ENCODE measurements at places on chromosomes 4 and X.

GRCh38 chrX:123993326-123993725 lies 31.8 kb downstream of the STAG2 start:
- no peak for DNase-seq

- DNase-seq, result no peak
These were observed 991.3 kb upstream of the DIAPH2 start for GRCh38 chrX:95693365-95693764.

DNA sequence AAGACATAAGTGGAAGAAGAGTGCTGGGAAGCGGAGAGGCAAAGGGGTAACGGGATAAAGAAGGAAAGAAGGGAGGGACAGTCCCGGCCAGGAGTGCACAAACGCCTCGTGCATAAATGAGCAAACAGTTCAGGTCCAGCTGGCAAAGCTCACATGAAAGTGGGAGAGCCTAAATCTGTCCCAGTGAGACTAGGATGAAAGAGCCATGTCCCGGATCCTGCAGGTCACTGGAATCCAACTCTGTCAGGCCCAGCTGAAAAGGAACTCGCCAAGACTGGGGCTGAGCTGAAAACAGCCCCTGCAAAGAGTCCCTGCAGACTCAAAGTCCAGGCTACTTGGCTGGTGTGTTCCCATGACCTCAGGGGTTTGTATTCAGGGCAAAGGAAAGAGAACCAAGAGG lies 38.0 kb upstream of the CRMP1 start:
- no peak for DNase-seq

GRCh38 chr4:52106191-52106590 lies 55.1 kb downstream of the SPATA18 start:
- DNase-seq, result no peak

- DNase-seq, result no peak
These were observed 36.0 kb downstream of the MED28 start for GRCh38 chr4:17650406-17650805.

- no peak for DNase-seq
These were observed 2412.8 kb downstream of the ARAP2 start for GRCh38 chr4:33831442-33832066.

DNA sequence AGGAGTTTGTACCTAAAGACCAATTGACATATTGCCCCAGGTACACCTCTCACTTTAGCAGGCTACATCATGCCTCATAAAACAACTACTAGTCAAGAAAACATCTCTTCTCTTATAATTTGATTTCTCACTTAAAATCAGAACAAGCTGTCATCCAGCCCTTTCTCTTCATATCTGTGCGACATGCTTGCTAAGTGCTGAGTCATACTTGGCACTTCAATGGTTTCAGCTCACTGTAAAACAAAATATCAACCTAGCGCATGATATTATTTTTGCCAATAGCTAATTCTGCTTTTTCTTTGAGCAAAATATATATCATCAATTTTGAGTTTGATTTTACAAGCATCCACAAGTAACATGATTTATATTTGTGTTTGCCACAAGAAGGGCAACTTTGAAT lies 27.9 kb upstream of the FUNDC1 start:
- no peak for DNase-seq

DNA sequence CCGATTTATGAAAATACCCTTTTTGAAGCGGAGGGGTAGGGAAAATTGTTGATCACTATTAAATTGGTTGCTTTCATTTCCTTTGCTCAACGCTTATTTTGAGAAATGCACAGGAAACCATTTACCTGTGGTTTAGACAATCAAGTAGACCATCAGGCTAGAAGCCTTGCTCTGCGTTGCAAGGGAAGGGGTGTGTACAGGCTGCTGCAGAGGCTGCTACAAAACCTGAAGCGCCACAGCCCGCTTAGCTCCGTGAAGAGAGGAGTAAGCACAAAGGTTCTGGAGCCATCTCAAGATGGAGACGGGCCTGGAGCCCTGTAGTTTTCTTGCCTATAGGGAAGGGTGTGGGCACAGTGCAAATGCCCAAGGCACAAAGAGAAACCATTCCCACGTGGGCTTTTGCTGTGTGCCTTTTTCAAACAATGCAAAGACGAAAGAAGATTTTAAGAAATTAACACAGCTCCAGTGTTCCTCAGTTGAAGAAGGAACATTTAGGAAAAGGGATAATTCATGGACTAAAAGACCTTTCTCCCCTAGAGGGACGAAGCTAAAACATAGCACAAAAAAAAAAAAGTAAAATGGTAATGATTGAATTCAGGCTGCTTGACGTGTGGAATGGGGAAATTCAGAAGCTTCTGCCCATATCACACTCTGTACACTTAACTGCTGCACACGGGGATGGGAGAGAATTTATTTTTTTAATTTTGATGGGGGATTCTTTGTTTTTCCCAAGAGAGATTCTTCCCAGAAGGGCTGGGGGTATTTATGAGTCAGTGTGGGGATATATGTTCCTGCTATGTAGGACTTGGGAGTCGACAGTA lies 3.5 kb downstream of the TMSB4X start:
- no peak for DNase-seq

- no peak for DNase-seq
These were observed 43.7 kb downstream of the PSAPL1 start for GRCh38 chr4:7390906-7391636.

DNA sequence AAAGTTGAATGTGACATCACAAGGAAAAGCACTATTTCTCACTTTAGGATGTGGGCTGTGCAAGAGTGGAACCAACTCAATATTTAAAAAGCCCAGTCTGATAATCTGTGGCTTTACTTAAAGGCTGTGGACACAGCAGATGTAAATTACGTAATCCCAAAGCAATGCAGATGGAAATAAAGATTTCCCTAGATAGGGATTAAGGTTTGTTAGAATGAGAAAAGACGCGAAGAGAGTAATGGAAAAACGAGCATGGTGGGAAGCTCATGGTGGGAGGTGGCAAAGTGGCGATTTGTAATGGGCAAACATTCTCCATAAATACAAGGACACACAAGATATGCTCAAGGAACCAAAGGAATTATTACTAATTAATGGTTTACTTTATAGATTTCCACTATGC lies 985.5 kb downstream of the FSTL5 start:
- no peak for DNase-seq
